ENCODE measurements at places on chromosomes 6 and 20.

DNA sequence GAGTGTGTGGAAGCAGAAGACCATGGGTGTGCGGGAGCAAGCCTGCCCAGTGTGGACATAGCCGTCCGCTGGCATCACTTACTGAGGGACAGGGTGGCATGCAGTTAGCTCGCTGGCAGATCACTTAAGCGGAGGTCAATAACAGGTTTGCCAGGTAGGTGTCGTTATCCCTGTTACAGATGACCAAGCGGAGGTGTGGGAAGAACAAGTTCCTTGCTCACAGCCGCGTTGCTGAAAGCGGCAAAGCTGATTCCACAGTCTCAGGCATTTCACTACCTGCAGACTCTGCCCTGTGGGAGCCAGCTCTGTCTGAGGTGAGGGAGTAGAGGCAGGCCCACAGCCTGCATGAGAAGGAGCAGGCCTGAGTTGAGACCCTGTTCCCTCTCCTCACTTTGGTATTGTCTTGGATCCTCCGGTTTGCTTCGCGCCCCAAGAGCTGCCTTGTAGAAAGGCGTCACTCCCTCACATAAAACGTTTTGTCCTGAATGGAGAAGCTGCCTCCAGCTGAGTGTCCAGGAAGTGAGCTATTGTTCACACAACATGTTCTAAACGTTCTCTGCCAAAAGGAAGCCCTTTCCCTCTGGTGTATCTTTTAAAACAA is 96.9 kb downstream of the TCP11 start:
- peak; percentile 26 for DNase-seq

GRCh38 chr6:44298864-44299263 is 14.3 kb downstream of the AARS2 start:
- no peak for DNase-seq

DNA sequence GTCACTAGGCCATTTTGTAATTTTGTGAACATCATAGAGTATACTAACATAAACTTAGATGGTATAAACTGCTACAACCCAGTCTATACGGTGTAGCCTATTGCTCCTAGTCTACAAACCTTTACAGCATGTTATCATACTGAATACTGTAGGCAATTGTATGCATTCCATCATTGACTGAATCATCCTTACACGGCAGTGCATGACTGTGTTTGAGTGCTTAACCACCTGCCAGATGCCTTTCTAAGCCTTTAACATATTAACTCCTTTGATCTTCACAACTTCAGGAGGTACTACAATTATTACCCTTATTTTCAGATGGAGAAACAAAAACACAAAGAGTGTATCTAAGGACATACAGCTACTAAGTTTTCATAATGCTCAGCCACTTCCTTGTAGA is 14.0 kb downstream of the DPPA5 start:
- DNase-seq: no peak

GRCh38 chr6:130027948-130028347 is 9.6 kb downstream of the L3MBTL3 start:
- no peak for DNase-seq

DNA sequence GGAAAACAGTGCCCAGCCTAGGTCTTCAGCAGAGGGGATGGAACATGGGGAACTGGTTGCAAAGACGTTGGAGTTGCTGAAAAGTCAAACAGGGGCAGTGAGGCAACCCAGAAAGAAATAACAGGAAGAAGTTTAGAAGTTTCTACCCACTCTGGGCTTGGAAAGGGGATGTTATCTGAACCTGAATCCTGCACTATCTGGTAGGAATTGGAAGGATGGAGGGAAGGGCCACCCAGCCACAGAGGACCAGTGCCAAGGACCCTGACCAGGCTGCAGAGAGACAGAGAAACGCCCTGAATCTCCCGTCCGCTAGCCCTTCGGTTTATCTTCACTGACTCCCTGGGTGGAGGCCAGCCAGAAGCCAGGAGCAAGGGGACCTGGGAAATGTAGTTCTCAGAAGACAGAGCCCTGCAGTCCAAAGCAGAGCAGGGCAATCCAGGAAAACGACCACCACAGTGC is 217.3 kb upstream of the RREB1 start:
- DNase-seq: peak; percentile 83

DNA sequence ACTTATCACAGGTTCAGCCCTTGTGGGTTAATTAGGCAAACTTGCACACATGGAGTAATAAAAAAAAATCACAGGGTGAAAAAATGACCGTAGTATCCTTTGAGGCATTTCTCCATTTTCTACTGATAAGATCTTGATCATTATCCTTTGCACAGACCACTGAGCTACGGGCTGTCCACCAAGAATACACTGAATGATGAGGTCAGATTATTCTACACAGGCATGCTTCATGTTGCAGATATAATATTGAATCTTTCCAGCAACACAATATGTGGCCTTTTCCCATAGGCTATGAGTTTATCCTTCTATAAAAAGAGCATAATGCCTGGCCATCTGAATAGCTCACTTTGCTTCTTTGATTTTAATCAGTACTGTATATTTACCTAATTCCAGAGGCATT is 168.9 kb downstream of the FRK start:
- DNase-seq: no peak

GRCh38 chr6:96116674-96117073 is 100.9 kb downstream of the FUT9 start:
- DNase-seq: no peak

DNA sequence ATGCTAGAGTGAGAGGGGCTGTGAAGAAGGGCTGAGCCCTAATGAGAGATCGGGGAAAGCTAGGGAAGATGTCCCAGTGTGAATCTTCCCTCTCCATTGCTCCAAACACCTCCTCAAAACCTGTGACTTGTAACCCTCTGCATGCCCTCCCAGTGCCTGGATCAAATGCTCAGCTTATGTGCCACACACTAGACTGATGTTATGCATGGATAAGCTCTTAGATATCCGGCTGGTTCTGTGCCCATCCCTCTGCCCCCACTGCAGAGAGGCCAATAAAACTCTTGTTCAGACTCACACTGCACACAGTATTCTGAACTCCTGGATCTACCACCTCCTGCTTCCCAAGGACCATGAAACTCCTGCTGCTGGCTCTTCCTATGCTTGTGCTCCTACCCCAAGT is at the start of gene DEFB118:
Gene DEFB118, plus strand, starts transcription at position 301 of the 400 bp plus-strand sequence. Its CDS starts 50 bp downstream, at position 351.
- DNase-seq: no peak

GRCh38 chr6:167779129-167779992 is 47.4 kb upstream of the AFDN start:
- no peak for DNase-seq

- DNase-seq: no peak
Measured at GRCh38 chr20:25005220-25005619, 12.7 kb upstream of the APMAP start.

- peak; percentile 75 for DNase-seq
Measured at GRCh38 chr20:41632896-41633295, 14.7 kb upstream of the CHD6 start.

DNA sequence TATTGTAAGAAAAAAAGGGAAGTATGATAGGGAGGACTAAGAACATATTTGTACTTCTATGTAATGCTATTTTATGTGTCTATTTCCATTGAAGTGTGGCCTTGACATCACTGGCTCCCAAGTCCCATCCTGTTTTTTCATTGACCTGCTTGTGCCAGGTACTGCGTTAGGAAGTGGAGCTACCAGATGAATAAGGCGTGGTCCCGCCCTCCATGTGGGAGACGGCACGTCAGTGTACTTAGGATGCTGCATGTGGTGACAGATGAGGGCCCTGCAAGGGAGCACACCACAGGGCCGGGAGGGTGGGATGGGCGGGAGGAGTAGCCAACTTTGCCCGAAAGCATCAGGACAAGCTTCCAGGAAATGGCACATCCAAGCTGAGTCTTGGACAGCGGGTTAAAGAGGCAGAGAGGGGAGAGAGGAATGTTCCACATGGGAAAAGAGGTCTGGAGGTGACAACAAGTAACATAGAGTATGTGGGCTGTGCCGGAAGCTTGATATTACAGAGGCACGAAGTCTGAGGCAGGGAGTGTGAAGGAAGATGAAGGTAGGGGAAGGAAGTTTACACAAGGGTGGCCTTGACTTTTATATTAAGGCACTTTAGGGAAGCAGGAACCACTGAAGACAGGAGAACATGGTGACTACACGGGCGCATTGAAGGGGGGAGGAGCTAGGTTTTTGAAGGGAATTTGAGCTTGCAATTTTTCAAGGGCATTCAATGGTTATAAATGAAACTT is 140.6 kb downstream of the MTHFD1L start:
- peak; percentile 7 for DNase-seq

- no peak for DNase-seq
Measured at GRCh38 chr6:164827537-164827936, 481.9 kb downstream of the C6orf118 start.

DNA sequence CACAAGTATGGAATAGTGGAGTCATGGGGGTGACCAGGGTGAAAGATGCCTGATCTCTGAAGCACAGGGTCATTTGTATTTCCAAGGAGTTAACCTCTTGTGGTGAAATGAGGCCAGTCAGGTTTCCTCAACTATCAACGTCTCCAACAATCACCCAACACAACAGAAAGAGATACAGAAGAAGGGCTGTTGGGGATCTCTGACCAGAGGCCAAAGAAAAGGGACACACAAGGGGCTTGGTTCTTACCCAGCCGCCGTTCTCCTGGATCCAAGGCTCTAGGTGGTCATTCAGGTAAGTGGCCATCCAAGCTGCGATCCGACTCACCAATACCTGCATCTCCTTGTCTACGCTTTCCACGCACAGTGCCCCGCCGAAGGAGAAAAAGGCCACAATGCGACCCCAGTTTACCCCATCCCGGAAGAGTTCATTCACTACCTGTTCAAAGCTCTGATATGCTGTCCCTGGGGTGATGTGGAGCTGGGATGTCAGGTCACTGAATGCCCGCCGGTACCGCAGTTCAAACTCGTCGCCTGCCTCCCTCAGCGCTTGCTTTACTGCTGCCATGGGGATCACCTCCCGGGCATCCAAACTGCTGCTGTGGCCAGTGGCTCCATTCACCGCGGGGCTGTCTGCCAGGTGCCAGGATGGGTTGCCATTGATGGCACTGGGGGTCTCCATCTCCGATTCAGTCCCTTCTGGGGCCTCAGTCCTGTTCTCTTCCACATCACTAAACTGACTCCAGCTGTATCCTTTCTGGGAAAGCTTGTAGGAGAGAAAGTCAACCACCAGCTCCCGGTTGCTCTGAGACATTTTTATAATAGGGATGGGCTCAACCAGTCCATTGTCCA is 1.0 kb downstream of the BCL2L1 start:
- DNase-seq: no peak

DNA sequence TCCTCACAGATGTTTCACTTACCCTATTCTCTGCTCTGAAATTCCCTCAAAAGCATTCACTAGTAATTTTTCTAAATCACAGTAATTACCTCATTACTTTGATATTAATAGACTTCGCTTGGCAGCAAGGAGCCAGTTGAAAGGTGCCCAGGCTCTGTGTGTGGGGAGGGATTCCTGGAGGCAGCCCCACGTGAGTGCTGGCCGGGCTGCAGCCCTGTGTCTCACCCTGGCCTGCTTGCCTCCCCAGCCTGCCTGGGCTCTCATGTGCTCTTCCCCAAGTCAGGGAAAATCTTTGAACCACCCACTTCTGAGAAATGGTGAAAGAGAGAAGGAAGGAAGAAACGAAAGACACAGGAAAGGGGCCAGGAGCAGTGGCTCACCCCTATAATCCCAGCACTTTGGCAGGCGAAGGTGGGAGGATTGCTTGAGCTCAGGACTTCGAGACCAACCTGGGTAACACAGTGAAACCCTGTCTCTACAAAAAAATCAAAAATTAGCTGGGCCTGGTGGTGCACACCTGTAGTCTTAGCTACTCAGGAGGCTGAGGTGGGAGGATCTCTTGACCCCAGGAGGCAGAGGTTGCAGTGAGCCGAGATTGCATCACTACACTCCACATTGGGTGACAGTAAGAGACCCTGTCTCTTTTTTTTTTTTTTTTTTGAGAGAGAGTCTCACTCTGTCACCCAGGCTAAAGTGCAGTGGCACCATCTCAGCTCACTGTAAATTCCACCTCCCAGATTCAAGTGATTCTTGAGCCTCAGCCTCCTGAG is 20.0 kb upstream of the SNTA1 start:
- DNase-seq: no peak

DNA sequence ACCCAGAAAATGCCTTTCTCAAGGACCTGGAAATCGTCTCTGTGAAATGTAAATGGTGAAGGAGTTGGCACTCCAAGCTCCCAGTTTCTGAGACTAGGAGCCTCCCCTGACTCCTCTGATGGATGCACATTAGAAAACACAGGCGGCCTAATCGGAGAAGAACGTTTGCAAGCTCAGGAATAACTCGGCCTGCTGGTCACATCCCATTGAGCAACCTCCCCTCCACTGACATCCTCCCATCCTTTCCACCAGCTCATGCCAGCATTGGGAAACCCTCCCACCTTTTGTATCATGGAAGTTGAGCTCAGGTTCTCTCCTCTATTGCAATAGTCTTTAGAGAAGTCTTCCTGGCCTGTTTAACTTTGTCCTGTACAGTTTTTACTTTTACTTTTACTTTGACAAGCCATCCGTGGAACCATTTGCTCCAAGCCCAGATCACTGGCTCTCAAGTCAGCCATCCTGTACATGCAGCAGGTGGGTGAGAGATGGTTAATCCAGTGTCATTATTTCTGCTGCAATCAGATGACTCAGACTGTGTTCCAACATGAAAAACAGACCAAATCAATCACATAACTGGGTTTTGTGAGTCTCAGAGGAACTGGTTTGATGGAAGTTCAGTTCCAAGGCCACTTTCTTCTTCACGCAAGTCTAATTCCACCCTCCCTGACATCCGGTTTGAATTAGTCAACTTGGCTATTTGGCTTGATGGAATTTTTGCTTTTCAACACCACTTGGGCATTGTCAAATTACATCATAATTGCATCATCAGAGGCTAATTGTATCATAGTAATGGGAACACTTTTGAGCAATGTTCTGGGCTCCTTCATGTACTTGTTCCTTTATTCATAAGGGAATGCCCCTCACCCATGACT is 619.4 kb upstream of the CDH4 start:
- DNase-seq: no peak

- no peak for DNase-seq
Measured at GRCh38 chr6:89022798-89023197, 57.8 kb upstream of the PNRC1 start.

DNA sequence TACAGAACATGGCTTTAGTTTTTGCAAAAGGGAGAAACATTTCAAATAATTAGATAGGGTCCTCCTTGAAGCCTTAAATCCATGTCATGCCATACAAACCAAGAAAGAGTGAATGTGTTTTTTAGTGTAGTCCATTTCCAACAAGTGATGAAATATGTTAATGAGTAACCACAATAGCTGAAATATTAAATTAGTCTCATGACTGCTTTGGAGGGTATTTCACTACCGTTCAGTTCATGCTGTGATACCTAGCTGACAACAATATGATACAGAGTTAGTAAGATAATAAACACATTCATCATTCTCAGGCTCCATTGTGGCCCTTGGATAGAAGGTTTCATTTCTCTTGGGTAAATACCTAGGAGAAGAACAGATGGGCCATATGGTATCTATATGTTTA is 5.8 kb upstream of the ID4 start:
- no peak for DNase-seq

GRCh38 chr6:88403486-88403885 is 237.3 kb upstream of the CNR1 start:
- DNase-seq: no peak

GRCh38 chr20:11389186-11389585 is 528.5 kb upstream of the BTBD3 start:
- DNase-seq: no peak

- no peak for DNase-seq
Measured at GRCh38 chr6:39518221-39518620, 195.7 kb upstream of the KCNK16 start.

GRCh38 chr6:40353197-40353966 is 233.8 kb downstream of the LRFN2 start:
- DNase-seq: no peak

Data from inflammatory macrophage (primary cell).